ENCODE measurements at places on chromosomes 16 and 17.

DNA sequence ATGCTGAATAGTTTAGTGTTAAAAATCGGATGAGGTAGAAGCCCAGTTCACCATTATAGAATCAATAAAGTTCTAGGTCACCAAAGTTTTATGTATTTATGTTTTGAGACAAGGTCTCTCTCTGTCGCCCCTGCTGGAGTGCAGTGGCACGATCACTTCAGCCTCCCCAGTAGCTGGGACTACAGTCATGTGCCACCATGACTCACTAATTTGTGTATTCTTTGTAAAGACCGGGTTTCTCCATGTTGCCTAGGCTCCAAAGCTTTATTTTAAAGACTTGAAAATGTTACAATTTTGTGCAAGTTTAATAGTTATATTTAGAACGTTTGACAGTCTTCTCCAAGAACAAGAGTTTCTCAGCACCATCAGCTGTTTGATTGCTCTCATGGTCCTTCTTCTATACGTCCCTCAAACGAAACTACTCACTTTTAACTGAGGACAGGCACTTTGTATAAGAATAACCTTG is 32.1 kb downstream of the NDE1 start:
- DNase-seq = no peak

GRCh38 chr17:72115781-72116525 is 4.9 kb upstream of the SOX9 start:
- no peak for DNase-seq

DNA sequence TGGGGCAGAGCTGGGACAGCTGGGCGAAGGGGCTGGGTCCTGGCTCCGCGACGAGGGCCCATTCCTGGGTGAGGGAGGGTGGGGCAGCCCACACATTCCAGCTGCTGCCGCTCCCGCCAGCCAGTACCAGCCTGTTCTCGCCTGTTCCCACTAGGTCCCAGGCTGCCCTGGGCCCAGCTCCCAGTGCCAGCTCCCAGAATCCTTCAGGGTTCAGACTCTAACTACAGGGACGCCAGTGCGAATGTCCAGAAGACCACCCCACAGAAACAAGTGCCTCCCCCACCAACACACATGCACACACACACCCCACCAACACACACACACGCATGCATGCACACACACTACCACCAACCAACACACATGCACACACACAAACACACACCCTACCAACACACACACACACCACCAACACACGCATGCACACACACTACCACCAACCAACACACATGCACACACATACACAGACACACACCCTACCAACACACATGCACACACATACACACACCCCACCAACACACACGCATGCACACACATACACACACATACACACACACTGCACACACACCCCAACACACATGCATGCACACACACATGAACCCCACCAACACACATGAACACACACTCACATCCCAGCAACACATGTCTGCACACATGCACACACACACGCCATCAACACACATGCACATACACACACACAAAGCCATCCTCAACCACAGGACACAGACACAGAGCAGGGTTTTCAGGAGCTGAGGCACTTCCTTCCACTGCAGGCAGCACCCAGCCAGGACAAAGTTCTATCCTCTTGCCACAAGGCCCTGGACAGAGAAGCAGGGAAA is 27.5 kb upstream of the KRT17 start:
- DNase-seq = no peak

DNA sequence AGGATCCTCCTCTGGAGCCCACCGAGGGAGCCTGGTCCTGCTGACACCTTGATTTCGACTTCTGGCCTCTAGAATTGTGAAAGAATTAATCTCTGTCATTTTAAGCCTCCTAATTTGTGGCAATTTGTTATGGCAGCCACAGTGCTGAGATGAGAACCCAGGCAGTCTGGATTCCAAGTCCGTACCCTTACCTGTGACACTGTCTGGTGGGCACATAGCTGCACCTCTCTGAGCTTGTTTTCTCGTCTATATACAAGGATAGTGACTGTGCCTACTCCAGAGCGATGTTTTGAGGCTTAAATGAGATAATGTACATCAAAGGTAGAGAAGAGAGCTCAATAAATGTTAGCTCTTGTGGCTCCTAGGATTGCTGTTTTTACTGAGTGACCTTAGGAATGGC is 128.4 kb upstream of the MPHOSPH6 start:
- DNase-seq = no peak

DNA sequence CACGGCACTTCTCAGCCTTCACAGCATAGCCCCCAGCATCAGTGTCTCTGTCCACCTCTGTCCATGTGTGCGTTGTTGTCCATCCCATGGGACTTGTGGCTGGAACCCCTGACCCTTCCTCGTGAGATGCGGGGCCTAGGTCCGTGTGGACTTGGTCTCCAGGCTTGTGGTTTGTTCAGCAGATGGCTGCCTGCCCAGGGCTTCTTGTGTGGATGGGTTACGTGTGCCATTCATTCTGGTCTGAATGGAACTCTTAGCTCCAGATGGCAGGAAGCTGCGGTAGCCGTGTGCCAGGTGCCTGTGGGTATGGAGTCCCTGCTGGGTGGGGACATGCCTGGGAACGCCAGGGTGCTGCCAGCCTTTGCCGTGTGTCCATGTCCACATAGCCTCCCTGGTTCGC is 31.7 kb upstream of the NUDT16L1 start:
- DNase-seq = no peak

GRCh38 chr16:81514568-81515258 is 70.1 kb downstream of the CMIP start:
- no peak for DNase-seq

DNA sequence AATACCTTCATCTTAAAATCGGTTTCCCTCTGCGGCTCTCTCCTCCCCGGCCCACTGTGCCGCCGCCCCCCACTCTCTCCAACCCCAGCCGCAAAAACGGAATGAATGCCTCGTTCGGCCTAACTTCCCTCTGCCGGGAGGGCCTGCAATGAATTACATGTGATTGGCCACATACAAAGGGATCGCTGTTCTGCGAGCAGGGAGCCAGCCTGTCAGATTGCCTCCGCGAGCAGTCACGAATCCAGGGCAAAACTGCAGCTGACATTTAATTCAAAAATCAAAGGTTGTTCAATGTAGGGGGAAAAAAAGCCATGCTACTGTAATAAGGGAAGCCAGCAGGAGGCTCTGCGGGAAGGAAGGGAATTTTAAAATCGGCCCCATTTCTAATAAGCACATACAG is 84.9 kb downstream of the TBC1D16 start:
- DNase-seq = no peak

- no peak for DNase-seq
Observed at GRCh38 chr17:67111327-67111726, 67.0 kb downstream of the CACNG1 start.

DNA sequence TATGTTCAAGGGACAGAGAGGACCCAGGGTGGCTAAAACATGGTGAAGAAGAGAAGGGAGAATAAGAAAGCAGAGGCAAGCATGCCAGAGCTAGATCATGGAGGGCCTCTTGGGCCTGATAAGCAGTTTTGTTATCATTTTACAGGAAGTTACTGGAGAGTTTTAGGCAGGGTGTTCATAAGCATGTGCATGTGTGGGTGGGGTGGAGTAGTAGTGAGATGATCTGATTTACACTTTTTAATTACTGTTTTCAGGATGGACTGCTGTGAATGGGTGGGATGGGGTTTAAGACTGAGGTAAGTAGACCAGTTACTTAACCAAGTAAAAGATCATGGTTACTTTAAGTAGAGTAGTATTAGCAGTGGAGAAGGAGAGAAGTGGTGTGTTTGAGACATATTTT is 173.6 kb downstream of the PHKB start:
- DNase-seq = no peak

- DNase-seq = no peak
Observed at GRCh38 chr17:15384142-15384787, 42.9 kb upstream of the TEKT3 start.

Data from stimulated activated effector memory CD8-positive, alpha-beta T cell treated with anti-CD3 and anti-CD28 coated beads, Interleukin-12 subunit alpha, Interleukin-12 subunit beta, amount 100 ng/mL, for 72 hours (primary cell).